ENCODE measurements at places on chromosomes 2 and 18.

- DNase-seq: no peak
Measured at GRCh38 chr18:7904529-7904928, 337.4 kb downstream of the PTPRM start.

- no peak for DNase-seq
Measured at GRCh38 chr2:158676696-158677095, 118.4 kb upstream of the DAPL1 start.

- DNase-seq: no peak
Measured at GRCh38 chr2:167484875-167485274, 596.6 kb downstream of the XIRP2 start.

DNA sequence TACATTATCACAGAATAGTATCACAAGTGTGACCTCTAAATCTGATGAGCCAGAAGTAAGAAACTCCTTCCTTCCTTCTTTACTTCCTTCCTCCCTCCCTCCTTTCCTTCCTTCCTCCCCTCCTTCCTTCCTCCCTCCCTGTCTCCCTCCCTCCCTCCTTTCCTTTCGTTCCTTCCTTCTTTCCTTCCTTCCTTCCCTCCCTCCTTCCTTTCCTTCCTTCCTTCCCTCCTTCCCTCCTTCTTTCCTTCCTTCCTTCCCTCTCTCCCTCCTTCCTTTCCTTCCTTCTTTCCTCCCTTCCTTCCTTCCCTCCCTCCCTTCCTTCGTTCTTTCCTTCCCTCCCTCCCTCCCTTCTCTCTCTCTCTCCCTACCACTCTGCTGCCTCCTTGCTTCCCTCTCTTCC lies 359.2 kb downstream of the OSR1 start:
- DNase-seq: no peak

- no peak for DNase-seq
Measured at GRCh38 chr2:65999796-66000195, 435.1 kb upstream of the MEIS1 start.

GRCh38 chr2:22999951-23000350 lies 385.0 kb upstream of the KLHL29 start:
- no peak for DNase-seq

DNA sequence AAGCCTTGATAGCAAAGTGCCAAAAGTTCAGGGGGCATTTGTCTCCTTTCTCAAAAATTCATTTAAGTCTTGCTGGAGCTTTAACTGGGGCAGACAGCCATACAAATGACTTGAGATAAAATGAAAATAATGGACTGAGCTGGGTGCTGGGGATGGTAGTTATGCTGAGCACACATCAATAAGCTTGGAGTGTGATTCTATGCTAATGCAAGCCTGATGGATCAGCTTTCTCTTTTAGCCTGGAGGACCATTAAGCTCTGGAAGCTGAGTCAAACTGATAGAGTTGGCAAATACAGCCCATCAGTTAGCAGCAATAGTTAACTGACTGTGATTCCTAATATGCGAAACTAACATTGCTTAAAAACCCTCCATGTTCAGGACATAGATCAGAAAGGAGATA lies 98.0 kb downstream of the CAMKMT start:
- no peak for DNase-seq

All from esophagus squamous epithelium (tissue), 5 donors.